ENCODE measurements at places on chromosomes 3 and 15.

DNA sequence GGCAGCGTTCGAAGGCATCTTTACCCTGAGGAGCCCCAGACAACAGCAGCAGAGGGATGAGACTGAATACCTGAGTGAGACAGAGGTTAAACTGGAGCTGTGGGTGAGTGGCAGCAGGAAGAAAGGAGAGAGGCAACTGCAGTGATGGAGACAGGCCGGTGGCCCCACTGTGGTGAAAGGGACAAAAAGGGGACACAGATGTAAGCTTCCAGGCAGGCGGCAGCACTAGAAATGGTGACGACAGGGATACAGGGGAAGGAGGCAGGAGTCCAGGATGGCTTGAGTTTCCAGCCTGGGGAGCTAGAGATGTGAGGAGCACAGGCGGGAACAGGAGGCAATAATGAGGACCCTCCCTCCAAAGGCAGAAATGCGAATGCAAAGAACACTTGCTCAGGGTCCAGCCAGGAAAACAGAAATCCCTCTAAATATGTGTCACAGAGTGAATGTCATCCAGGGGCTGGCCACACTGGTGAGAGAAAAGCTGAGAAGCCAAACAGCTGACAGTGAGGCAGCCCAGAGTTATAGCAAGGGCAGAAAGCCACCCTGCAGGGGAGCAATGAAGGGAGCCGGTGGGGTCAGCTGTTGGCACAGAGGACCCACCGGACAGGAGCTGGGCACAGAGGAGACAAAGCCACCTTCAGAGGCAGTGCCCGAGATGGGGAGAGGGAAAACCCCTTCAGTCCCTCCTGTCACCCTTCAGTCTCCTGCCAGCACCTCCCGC is 70.1 kb downstream of the TBC1D2B start:
- DNase-seq = no peak

DNA sequence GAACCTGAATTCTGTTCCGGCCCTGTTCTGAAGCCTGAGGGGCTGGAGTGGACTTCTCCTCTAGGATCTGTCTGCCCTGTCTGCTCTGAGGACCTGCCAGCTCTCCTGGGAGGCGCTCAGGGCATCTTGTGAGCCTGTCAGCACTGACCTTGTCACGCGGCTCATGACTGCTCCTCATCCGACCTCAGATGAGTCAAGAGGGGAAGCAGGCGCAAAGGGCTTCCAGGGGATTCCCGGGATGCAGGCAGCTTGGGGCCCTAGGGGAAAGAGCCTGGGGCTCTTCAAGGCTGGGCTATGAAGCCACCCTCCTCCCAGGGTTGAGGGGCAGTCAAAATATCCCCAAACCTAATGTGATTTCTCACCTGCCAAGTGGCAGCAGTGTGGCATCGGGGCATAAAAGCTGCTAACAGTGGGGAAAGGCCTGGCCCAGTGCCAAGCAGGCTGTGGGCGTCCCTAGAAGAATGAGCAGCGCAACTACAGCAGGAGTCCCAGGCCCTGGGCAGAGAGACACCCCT is 27.6 kb upstream of the ANKDD1A start:
- DNase-seq = no peak

DNA sequence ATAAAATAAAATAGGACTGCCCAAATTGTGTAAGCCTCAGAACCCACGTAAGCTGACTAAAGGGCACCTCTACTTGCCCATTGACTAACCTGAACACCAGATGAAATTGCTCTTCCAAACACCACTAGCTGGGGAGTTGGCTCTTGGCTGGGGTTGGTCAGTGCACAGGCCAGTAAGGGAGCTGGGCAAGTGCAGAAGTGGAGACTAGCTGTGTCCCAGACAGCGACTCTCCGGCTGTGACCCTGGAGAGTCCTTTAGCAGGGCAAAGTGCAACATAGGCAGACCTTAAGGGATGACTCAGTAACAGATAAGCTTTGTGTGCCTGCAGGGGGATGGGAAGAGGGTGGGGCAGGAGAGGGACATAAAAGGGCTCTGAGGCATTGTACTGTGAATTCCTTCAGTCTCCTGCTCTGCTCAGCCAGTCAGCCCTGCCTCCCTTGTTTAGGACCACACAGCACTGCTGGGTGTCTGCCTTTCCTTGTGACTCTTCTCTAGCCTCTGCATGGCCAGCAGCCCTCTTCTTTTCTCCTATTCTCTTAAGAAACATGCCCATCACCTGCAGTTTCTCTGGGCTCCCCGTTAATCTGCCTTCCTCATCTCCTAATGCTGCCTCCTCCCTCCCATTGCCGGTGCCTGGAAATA is 13.2 kb downstream of the NR1I2 start:
- DNase-seq = no peak

DNA sequence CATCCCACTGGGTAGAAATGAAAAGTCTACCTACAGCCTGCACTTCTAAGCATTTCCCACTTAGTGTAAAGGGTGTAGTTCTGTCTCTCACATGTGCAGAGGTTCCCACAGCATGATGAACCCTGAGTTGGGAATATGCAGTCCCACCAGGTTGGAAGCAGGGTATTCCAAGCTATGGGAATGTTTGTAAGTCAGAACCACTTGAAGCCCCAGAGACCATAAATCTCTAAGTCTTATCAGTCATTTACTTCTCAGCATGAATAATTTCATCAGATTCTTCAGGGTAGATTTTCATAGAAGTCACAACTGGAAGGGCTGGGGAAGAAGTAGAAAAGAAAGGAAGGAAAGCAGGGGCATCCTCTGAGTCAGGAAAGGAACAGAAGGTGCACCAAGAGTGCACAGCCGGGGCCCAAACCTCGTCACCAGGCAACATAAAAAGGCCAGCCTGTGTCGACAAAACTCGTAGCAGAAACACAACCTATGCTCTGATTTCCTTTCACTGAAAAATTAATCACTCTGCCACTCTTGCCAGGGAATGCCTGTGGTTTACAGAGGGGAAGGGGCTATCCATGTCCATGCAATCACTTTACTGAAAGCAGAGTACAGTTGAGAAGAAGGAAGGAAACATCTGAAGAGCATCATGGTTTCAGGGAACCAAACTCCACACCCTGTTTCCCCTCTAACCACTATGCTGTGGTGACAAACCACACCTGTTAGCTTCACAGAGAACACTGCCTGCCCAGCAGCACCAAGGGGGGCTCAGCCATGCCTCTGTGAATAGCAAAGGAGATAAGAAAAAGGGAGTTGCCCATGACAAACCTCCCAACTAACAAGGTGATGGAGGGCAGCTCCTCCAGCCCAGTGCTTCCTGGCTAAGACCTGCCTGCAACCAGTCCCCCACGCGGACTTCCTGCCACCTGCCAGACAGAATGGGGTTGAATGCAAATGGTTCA is 40.5 kb downstream of the SH3BP5 start:
- DNase-seq = no peak

- DNase-seq = no peak
These were observed 1358.5 kb downstream of the ROBO2 start for GRCh38 chr3:78398401-78398800.

DNA sequence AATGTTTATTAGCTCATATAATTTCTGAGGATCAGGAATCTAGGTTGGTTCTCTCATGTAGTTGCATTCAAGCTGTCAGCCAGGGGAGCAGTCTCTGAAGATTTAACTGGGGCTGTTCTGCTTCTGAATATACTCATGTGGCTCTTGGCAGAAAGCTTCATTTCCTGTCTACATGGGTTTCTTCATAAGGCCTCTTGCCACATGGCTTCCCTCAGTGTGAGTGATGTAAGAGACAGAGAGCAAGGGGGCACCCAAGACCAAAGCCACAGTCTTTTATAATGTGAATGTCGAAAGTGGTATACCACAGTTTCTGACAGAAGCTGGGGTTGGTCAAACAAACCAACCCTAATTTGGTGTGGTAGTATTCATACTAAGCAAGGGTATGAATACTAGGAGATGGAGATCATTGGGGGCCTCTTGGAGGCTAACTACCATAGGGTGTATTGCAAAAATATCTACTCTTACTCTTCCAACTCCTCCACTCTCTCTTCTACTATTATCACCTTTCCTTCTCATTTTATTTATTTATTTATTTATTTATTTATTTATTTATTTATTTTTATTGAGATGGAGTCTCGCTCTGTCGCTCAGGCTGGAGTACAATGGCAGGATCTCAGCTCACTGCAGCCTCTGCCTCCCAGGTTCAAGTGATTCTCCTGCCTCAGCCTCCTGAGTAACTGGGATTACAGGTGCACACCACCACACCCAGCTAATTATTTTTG is 123.8 kb downstream of the B3GALNT1 start:
- no peak for DNase-seq

DNA sequence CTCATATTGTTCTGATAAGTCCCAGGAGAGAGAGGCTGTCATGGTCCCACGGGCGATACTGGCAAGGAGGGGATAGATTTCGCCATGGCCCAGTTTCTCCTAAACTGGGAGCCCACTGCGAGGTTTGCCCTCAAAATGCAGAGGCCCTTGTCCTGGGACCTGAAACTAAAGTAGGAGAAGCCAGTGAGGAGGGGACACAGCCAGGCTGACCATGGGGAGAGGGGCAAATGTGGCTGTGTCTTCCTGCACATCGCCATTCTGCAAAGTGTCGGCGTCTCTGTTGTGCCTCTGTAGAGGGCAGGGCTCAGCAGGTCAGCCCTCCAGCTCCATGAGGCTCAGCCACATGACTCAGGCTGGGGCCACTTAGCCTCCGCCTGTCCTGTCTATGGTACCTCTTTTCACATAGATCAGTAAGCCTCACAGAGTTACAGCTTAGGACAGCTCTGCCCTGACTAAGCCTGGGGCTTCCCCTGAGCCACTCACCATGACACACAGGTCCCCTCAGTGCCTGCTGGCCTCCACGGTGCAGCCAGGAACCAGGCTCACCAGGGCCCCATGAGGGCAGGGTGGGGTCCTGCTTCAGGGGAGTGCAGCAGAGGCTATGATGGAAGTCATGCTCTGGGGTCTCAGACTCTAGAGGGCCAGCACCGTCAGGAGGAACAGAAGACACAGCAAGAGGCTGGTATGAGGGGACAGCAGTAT is 28.6 kb upstream of the PLXNA1 start:
- no peak for DNase-seq

DNA sequence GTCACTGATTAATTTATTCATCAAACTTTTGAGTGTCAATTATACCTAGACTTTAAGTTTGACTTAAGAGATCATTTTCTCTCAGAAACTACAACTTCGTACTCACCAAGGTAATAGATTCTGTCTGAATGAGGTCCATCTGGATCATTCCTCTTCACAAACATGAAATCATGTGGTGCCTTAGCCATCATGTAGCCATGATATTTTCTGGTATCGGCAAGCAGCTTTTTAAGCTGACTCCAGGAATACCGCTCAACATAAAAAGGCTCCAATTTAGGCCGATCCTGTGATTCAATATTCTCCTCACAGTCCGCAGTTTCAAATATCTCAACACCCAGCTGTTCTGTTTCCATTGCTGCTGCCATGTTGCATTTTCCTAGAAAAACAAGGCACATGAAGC is 5.3 kb downstream of the DPP8 start:
- DNase-seq = no peak

DNA sequence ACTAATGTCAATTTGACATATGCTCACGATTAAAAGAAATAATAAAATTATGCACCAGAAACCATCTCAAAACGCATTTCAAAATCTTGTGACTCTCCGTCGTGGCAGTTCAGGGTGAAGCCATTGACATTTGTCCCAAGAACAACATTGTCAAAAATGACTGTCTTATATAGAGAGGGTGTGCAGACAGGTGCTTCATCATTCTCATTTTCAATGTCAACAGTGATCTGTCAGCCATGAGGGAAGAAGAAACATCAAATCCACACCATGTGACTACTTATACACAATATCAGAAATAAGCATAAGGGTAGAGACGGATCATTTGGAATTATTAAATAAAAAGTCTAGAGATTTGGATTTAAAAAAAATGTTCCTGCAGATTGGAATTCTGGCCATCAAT is 65.1 kb upstream of the C3orf49 start:
- DNase-seq = no peak

DNA sequence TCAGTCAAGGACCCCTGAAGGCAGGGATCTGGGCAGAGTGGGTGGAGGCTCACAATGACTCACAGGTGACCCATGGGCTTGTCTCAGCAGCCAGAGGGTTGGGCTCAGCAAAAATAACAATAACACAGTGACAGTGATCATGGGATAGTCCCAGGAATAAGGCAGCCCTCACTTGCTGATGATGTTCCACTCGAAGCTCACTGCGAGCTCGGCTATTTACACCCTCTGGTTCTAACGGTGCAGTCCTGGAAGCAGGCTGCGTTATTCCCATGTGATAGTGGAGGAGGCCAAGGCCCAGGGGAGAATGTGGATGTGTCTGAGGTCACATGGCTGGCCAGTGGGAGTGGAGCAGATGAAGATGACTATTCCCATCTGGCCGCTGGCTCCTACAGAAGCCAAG is 16.2 kb downstream of the CCDC33 start:
- DNase-seq = no peak

GRCh38 chr3:150875548-150875947 is 29.7 kb downstream of the MINDY4B start:
- no peak for DNase-seq

GRCh38 chr3:46923559-46924350 is 46.2 kb downstream of the PTH1R start:
- no peak for DNase-seq

DNA sequence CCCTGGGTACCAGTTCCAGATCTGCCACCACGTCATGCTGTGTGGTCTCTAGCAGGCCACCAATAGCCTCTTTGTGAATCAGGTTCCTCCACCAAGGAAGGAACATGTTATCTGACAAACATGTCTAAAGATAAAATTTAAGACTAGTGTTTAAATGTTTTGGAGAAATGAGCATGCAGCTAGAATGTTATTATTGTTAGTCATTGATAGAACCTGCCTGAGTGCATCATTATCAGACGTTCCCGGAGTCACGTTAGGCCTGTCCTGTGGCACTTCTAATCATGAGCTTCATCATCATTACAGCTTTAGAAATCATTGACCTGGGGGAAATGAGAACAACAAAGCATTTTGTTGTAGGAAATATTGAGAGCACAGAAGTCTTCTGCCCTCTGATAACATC is 58.9 kb upstream of the FURIN start:
- no peak for DNase-seq

- no peak for DNase-seq
These were observed 200.0 kb downstream of the CACNA2D3 start for GRCh38 chr3:54322354-54322753.

DNA sequence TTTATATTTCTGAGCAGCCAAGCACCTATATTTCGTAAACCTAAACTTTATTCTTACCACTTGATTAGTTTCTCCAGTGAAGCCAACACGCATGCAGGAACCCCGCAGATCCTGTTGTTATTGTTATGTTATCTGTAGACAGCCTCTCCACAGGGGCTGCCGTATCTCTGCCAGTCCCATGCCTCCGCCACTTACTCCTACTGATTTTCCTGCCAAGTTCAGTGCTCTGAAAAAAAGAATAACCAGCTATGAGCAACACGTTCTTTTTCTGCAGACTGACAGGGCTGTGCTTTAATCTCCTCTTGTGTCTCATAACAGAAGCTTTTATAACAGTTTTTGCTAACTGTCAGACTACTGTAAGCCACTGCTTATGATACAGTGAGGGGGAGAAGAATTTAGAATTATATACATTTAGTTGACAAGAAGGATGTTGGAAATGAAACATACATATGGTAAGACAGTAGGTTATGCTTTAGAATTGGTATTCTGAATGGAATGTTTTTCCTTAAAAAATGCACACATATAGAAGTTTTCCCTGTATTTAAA is 347.4 kb downstream of the SI start:
- DNase-seq = no peak

- DNase-seq = no peak
These were observed 190.3 kb upstream of the PFN2 start for GRCh38 chr3:150161011-150161410.

All from HFF-Myc (cell line).